Mesothelial cell of epicardium (in vitro differentiated cells): ENCODE measurements at places on chromosomes 13 and 19. TPM values are rescaled to one million over a fixed set of nuclear protein-coding genes. Genes with fewer than 3 reads are reported as not detected.

The KXD1 gene
- total RNA-seq: 79.7 to 82.2 TPM (median 80.3 TPM) in 3 replicates

The CGB8 gene
- total RNA-seq: 0.29 to 0.31 TPM in 2 of 3 replicates, not detected in the other

The INSL3 gene
- total RNA-seq: 0.35 to 1.0 TPM (median 0.92 TPM) in 3 replicates

The CKM gene
- not detected in 3 replicates for total RNA-seq

The TTC9B gene
- not detected in 3 replicates for total RNA-seq

The INAFM1 gene
- 24.4 to 25.1 TPM (median 24.6 TPM) in 3 replicates for total RNA-seq

- DNase-seq: no peak
- H3K27me3 ChIP-seq: no peaks in the 10 kb centered on the region
- peak overlapping the region; percentile 95 for H3K27ac ChIP-seq
- peaks cover 2% of the 10 kb centered on the region for H3K36me3 ChIP-seq
- peak overlapping the region; percentile 95 for H3K4me3 ChIP-seq
- peaks cover 55% of the 10 kb centered on the region for H3K4me1 ChIP-seq
Measured at GRCh38 chr13:28657784-28658538, 969 bp upstream of the POMP start.

GRCh38 chr13:106197496-106197895 lies 338.0 kb downstream of the EFNB2 start:
- H3K27ac ChIP-seq: no peak overlapping the region
- no peak overlapping the region for H3K4me3 ChIP-seq
- H3K36me3 ChIP-seq: no peaks in the 10 kb centered on the region
- DNase-seq: no peak
- H3K27me3 ChIP-seq: no peaks in the 10 kb centered on the region

DNA sequence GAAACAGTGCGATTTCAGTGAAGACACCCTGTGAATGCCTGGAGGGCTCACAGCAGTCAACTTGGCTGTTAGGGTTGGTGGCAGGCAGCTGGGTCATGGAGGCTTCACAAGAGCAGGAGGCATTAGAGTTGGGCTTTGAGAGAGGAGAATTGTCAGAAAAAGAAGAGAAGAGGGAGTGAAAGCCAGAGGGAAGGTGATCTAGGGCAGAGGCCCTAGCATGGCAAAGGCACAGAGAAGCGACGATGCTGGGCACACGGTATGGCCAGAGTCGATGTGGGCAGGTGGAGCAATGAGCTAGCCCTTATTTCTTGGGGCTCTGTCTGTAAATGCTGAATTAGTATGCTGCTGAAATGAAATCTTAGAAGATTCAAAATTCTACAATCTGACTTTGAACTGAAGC lies 52.6 kb upstream of the OLFM4 start:
- no peak overlapping the region for H3K27ac ChIP-seq
- H3K27me3 ChIP-seq: peaks cover 25% of the 10 kb centered on the region
- no peaks in the 10 kb centered on the region for H3K36me3 ChIP-seq

- H3K36me3 ChIP-seq: no peaks in the 10 kb centered on the region
- no peak for DNase-seq
- H3K4me3 ChIP-seq: no peak overlapping the region
- peak overlapping the region; percentile 71 for H3K27ac ChIP-seq
- no peaks in the 10 kb centered on the region for H3K27me3 ChIP-seq
Measured at GRCh38 chr13:45195421-45195820, 5.4 kb downstream of the KCTD4 start.
